ENCODE measurements at places on chromosomes 7 and 10.

DNA sequence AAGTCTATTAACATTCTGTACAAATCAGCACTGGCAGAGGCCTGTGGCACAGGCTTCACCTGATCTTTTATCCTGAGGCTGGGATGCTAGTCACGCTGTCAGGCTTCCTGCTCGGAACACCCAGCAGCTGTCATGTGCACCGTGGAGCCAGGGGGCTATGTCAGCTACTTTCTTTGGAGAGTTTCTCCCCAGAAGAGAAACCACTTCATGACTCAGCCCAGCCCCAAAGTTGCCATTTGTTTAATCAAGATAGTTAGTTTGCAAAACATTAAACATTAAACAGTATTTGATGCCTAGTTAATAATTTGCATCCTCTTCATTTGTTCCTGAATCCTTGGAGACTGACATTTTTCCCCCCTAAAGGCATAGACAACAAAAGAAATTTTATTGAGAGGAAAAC is at the start of gene HABP2:
HABP2 (plus strand) TSS at position 353 of the 400 bp plus-strand sequence. CDS start 69 bp downstream, outside the sequence.
- no peak for DNase-seq

GRCh38 chr10:88670497-88670896 is 6.3 kb downstream of the LIPF start:
- DNase-seq: no peak

DNA sequence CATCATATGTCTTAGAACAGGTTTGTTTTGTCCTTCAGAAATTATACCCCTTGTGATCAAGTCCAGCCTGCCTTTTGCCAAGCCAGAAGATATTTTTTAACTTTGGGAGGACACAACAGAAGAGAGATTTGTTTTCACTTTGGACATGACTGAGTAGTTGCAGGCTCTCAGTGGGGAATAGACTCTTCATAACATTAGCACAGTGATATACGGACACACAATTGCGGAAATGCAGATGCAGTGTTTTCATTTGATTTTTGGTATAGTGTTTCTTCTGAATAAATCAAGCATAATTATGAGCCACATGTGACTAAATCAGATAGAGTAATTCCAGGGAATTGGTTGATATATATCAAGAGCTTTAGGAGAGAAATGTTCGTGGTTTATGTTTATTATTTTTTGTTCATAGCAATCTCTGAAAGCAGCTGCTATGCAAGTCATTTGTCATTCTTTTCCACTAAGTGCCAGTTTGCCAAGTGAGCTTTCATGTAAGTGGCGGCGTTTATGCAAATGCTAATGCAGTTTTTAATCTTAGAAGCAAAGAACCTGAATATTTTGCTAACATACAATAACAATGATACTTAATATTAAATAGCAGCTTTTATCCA is 69.6 kb upstream of the HDAC9 start:
- DNase-seq: no peak

DNA sequence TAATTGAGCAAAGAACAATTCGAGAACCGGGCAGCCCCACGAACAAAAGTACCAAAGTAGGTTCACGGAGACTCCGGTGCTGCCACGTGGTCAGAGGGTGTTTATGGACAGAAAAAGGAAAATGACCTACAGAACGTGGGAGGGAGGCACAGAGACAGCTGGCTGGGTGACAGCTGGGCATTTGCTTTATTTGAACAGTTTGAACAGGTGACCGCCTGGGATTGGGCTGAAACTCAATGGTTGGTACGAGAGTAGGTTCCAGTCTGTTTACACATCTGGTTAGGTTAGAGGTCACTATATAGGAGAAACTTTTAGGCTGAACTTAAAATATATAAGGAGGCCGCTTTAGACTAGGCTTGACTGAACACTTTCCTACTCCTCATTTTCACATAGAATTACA is 50.6 kb upstream of the CELF2 start:
- no peak for DNase-seq

- DNase-seq: no peak
These were observed 1.5 kb upstream of the TACR2 start for GRCh38 chr10:69418052-69418752.

DNA sequence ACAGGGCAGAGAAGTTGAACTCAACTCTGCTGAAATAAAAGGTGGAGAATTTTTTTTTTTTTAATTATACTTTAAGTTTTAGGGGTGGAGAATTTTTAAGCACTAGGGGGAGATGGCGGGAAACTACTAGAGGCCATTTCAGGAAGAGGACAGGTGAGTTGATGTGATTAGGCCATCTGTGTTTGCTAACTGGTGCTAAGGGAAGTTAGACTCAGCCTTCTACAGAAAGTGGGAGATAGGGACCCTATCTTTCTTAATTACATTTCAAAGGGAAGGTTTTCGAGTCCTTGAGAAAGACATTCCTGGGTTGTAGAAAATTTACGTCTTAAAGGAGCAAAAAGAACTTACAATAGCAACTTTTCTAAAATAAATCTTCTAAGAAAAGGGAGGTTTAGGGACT is 124.8 kb downstream of the LHFPL3 start:
- no peak for DNase-seq

- no peak for DNase-seq
These were observed 65.1 kb downstream of the SFMBT2 start for GRCh38 chr10:7345717-7346116.

DNA sequence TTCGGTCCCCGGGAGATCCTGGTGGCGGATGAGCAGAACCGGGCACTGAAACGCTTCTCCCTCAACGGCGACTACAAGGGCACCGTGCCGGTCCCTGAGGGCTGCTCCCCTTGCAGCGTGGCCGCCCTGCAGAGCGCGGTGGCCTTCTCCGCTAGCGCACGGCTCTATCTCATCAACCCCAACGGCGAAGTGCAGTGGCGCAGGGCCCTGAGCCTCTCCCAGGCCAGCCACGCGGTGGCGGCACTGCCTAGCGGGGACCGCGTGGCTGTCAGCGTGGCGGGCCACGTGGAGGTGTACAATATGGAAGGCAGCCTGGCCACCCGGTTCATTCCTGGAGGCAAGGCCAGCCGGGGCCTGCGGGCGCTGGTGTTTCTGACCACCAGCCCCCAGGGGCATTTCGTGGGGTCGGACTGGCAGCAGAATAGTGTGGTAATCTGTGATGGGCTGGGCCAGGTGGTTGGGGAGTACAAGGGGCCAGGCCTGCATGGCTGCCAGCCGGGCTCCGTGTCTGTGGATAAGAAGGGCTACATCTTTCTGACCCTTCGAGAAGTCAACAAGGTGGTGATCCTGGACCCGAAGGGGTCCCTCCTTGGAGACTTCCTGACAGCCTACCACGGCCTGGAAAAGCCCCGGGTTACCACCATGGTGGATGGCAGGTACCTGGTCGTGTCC is 3.7 kb downstream of the TRIM56 start:
- DNase-seq: no peak

GRCh38 chr7:5626498-5626897 is 155.0 kb downstream of the RNF216 start:
- no peak for DNase-seq

GRCh38 chr7:22666732-22667131 is 60.3 kb upstream of the IL6 start:
- peak; percentile 69 for DNase-seq

DNA sequence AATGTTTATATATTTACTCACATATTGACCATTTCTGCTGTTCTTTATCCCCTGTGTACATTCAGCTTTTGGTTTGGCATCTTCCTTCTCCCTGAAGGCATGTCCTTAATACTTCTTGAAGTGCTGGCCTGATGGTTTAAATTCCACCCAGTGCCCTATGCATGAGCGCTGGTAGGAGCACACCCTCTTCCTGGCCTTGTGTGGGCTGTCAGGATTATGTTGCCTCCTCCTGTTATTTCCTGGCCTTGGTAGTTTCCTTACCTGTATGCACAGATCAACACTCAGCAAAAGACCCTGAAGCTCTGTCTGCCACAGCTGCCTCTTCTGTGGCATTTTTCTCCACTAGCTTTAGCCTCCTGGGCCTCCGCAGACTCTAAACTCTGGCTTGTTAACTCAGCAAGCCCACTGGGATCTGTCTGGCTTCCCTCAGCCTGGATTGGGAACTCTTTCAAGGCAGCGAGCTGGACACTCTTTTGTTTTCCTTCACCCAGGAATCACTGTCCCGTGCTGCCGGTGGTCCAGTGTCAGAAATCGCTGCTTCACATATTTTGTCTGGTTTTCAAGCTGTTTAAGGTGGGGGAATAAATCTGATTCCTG is 595.2 kb downstream of the SDK1 start:
- DNase-seq: no peak

All from HFFc6 (cell line).